ENCODE measurements at places on chromosomes 6 and 20.

GRCh38 chr6:126170978-126171382 is 168.9 kb upstream of the CENPW start:
- peak; percentile 35 for DNase-seq

DNA sequence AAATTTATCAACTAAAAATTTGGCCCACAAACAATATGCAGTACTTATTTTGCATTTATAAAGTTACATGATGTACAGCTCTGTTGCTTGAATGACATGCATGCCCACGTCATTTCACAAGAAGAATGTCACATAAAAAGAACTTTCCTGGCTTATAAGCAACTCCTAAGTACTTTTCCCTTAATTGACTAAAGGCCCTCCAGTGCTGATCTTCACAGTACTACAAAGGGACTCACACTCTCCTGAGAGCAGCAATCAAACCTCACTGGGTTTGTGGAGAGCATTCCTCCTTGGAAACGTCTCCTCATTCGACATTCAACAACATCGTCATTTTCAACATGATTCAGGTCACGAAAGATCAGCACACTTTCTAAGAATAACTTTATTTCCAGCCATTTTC is 111.1 kb downstream of the IPCEF1 start:
- no peak for DNase-seq

GRCh38 chr6:9540534-9541126 is 874.2 kb downstream of the TFAP2A start:
- peak; percentile 67 for DNase-seq

DNA sequence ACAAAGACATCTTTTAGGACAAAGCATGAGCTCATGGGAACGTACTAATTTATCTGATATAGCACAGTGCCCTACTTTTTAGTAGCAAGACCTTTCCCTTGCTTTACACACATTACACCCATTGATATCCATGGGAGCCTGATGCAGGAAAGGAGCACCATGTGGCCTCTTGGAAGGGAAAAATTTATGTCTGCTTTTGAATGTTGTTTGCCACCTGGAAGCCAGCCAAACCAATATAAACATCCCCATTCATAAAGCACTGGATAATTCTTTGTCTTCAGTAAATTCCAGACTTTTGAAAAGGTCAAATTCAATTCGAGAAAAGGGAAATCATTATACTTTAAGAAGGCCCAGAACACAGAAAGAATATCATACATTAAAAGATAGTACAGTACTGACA is 152.3 kb upstream of the BEND6 start:
- peak; percentile 28 for DNase-seq

DNA sequence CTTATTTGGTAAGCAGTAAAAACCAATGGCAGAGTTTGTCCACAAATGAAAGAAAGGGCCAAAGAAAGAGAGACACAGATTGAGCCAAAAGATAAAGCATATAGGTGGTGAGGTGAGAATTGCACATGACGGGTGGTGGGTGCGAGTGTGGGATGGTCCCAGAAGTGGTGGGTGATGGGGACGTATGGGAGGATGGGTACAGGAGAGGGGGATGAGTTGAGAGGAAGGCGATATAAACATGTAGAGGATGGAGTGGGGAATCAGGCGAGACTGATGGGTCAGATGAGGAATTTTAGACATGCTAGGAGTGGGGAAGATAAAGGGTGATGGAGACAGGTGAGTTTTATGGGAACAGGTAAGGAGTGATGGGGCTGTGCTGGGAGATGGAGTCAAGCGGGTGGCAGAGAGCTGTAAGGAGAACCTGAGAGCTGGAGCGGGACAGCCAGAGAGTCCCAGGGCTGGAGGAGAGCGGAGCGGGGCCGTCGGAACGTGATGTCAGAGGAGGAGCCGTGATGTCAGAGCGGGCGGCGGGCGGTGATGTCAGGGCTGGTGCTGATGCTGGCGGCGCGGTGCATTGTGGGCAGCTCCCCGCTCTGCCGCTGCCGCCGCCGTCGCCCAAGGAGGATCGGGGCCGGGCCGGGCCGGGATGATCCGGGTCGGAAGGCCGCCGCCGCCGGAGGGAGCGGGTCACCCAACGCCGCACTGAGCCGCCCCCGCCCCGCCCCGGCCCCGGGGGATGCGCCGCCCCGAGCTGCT is at the start of gene TTBK1:
TSS of gene TTBK1 (plus strand) at position 574 of the 756 bp plus-strand sequence. CDS start 3,180 bp downstream, outside the sequence.
- no peak for DNase-seq

GRCh38 chr20:46205349-46205748 is 87.2 kb downstream of the CD40 start:
- DNase-seq = no peak

DNA sequence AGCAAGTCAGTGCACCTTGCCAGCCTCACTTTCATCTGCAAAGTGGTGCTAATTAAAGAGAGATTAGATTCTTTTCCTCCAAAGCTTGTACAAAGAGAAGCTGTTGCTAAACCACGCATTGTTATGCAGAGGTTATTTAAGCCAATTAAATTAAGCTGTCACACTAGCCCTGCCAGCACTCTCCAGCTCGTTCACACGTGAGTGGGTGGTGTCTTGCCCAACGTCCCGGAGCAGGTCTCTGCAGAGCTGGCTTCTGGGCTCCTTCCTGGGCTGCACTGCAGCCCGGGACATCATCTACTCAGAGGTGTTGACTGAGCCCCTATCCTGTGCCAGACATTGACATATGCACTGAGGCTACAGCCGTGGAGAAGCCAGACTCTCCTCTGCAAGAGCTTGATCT is 401.6 kb upstream of the SULF2 start:
- no peak for DNase-seq

DNA sequence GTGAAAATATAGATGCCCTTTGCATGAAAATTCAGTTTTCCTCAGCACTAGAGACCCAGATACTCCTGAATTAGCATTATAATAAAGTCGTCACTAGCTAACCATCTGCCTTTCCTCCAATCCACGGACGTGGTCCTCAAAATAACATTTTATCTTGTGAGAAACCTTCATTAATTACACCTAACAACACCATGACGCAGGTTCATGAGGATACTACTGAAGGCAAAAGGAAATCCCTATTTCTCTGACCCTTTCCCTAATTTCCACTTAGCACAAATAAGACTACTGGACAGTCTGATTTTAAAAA is 1.3 kb upstream of the PNISR start:
- no peak for DNase-seq

- no peak for DNase-seq
Measured at GRCh38 chr20:39778431-39778830, 816.3 kb downstream of the DHX35 start.

DNA sequence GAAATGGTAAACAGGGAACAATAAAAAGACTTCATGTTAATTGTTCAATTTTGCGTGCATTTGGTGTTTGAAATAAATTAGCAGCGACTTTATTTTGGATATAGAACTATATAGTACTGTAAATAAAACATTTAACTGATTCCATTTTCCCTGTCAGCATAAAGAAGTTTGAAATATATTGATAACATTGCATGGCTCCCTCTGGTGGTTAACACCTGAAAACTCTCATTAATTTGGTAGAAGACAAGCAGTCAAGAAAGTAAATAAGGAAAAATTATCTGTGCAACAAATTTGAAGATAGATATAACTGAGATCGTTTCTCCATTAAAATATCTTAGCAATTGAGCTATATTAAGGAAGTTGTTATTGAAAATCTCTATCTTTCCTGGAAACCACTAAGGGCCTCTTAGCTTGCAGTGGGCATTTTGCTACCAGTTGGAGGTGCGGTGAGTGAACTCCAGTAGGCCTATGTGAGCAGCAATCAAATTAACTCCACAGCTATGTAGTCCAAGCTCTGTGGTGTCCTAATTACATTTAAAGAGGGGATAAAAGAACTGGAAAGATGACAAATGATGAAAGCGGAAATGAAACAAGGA is 435.7 kb upstream of the FKBP1C start:
- DNase-seq = no peak

DNA sequence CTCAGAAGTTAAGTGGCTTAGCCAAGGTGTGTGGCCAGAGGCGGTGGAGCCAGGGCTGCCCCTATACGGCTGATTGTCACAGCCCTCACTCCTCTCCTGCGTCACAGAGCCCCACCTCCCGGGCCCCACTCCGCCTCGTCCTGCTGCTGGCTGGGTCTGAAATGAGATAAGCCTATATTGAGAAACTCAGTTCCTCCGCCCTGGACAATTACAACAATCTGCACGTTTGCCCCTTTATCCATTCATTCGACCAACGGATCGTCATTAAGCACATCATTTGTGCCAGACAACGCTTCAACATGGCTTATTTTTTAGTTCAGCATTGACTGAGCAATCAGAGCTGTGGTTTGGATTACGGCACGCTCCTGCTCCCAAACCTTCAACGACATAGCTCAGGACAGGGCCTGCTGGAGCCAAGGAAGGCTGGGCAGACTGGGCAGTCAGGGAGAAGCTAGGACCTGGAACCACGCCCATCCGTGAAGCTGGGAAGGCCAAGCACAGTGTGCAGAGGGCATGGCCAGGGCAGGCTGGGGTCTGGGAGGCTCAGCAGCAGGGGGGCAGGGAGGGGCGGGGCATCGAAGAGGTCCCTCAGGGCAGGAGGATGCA is 16.6 kb upstream of the EZR start:
- no peak for DNase-seq

DNA sequence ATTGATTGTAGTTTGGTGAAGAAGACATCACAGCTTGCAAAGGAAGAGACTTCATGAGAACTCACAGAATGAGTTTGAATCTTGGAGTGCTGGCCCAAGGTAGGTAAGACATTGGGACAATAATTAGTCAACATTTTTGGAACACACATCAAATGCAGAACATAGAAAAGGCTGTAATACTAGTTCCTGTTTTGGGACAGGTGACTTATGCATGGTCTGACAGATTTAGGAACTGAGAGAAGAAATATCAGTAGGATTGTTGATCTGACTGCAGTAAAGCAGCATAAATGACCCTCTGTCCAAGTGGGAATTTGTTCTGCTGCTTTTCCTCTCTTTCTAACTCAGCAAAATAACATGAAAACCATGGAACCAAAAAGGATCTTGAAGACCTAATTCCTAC is 102.3 kb upstream of the MAP3K7 start:
- DNase-seq = no peak

DNA sequence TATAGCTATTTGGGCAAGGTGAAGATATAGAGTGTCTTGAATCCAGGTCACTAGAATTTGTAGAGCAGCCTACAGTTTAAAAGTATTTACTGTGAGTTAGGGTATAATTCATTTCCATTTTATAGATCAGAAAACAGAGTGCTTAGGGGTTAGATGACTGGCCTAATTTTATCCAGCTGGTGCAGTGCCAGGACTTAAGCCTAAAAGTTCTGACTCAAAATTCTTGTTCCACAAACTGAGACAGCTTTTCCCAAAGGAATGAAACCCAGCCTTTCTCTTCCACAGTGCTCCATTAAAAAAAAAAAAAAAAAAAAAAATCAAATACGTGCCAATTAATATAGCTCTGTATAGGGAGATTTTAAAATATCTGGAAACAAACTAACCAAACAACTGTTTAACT is 441.0 kb upstream of the MARCKS start:
- DNase-seq = peak; percentile 87

GRCh38 chr6:30743099-30744053 is 889 bp upstream of the FLOT1 start:
- no peak for DNase-seq

DNA sequence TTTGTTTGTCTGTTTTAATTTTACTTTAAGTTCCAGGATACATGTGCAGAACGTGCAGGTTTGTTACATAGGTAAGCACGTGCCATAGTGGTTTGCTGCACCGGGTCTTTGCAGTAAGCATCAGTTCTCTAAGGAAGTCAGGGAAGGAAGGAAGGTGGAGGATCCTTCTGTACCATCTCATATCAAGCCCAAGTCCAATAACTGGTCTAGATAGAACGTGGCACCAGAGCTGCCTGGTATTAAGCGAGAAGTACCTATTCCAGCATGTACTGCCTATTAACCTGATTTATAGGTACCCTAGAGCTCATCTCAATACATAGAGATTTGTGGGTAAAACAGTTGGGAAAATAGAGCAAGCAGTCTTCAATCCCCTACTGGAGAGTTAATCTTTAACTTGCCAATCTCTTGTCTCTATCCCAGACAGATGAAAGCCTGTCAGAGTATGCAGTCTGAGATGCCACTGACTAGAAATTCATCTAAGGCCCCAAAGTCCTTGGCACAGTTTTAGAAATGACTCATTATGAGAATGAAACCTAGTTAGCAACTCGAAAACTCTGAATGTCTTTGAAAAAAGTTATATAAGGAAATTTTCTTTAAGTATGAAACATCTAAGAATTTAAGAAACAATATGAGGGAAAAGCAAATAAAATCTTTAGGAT is 144.9 kb downstream of the TFAP2A start:
- DNase-seq = peak; percentile 40

Measured in LHCN-M2 (cell line).